ENCODE measurements at places on chromosomes 11 and 22. TPM values are rescaled to one million over a fixed set of nuclear protein-coding genes. Genes with fewer than 3 reads are reported as not detected.

Gene PLAAT5
- total RNA-seq: 1.9 TPM

Gene MMP27
- total RNA-seq: not detected

Gene OR52H1
- 2.2 TPM for total RNA-seq

Gene UNC93B1
- 20.5 TPM for total RNA-seq

Gene NAV2
- total RNA-seq: 10.6 TPM

Gene TTLL1
- total RNA-seq: 7.6 TPM

Gene POU2AF2
- total RNA-seq: not detected

Gene GAL
- total RNA-seq: 1.0 TPM

Gene FAM83F
- total RNA-seq: 3.1 TPM

Gene TRIM49
- total RNA-seq: not detected

Gene PRR33
- total RNA-seq: not detected

Gene OR8D1
- total RNA-seq: not detected

Gene RAB39A
- 4.0 TPM for total RNA-seq

Gene SYT13
- 0.37 TPM for total RNA-seq

Gene SPTY2D1
- total RNA-seq: 27.1 TPM

Gene ZP1
- not detected for total RNA-seq

Gene GLYATL1
- total RNA-seq: 0.79 TPM

Gene TCN2
- 7.9 TPM for total RNA-seq

Gene TP53I11
- 10.7 TPM for total RNA-seq

Gene SLC15A3
- 12.7 TPM for total RNA-seq

Gene KDM4E
- total RNA-seq: not detected

Gene FOLR2
- 19.6 TPM for total RNA-seq

Data from urinary bladder (tissue), 4 donors.